ENCODE measurements at places on chromosomes 7 and 10. TPM values are rescaled to one million over a fixed set of nuclear protein-coding genes. Genes with fewer than 3 reads are reported as not detected.

- DNase-seq = no peak
These were observed 22.4 kb downstream of the STN1 start for GRCh38 chr10:103895411-103896186.

C7orf33 gene
- polyA plus RNA-seq = not detected

SRPK2 gene
- polyA plus RNA-seq = 47.1 TPM

DNA sequence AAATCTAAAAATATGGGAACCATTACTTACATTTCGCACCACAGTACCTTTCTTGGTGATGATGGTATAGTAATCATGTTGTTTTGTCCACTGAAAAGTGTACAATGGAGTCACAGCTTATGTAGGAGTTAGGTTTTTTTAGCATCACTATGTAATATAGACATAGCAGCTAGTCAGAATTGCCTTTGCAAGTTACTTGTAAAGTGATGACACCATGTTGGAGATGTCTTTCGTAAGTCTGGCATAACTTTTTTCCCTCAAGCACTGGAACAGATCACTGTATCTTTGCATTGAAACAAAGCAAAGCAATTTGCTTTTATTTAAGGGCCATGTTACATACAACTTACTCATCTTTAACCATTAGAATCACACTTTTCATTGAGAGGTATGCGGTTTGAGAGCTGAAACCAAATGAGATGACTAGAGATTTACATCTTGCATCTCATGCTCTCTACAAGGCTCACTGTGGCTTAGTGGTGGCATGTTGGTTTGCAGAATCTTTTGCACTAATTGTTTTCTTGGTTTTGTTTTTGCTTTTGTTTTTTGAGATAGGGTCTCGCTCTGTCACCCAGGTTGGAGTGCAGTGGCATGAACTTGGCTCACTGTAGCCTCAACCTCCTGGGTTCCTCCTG is 18.3 kb downstream of the UBN2 start:
- DNase-seq = no peak
